ENCODE measurements at places on chromosomes 7 and 10.

GRCh38 chr7:27712217-27712616, 27.7 kb upstream of the TAX1BP1 start:
- DNase-seq = no peak

- DNase-seq = no peak
These were observed 280.4 kb downstream of the GLRX3 start for GRCh38 chr10:130416334-130417150.

GRCh38 chr7:104804696-104805095, 209.3 kb upstream of the KMT2E start:
- no peak for DNase-seq

DNA sequence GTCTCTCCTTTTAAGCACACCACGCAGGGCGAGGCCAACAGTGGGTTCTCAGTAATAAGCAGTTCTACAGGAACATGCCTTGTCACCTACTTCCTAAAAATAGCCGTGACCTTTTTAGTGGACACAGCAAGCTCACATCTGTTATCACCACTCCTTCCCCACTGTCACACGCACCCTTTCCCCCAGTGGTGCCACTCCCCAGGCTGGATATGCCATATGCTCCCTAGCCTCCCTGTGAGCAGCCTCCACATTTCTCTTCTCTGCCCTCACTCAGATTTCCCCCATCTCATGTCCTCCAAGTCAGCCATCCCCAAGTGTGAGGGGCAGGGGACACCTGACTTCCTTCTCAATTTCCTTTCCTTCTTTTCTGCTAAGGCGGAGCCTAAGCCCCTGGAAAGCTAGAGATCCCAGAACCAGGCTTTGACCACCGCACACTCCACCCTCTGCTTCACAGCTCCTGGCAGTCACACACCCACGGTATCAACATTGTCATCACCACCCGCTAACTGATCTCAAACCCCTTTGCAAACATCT, 3.7 kb downstream of the ANXA11 start:
- no peak for DNase-seq

DNA sequence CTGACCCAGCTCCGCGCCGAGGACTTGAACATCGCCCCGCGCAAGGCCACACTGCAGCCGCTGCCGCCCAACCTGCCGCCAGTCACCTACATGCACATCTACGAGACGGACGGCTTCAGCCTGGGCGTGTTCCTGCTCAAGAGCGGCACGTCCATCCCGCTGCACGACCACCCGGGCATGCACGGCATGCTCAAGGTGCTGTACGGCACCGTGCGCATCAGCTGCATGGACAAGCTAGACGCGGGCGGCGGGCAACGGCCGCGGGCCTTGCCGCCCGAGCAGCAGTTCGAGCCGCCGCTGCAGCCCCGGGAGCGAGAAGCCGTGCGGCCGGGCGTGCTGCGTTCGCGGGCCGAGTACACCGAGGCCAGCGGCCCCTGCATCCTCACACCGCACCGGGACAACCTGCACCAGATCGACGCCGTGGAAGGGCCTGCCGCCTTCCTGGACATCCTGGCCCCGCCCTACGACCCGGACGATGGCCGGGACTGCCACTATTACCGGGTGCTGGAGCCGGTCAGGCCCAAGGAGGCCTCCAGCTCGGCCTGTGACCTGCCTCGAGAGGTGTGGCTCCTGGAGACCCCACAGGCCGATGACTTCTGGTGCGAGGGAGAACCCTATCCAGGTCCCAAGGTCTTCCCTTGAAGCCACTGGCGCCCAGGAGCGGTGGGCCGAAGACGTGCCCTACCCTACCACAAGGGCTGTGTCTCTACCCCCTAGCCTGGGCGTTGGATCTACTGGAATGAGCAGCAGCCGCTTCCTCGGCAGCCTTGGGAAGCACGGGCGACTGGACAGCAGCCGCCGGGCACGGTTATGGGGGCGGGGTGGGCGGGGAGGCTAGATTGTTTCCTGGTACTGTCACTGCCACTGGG, 945 bp downstream of the ADO start:
- DNase-seq = no peak

GRCh38 chr10:84668186-84668763, 339.9 kb downstream of the CCSER2 start:
- DNase-seq = no peak

- DNase-seq = no peak
These were observed 122.1 kb downstream of the LRRN3 start for GRCh38 chr7:111212857-111213523.

DNA sequence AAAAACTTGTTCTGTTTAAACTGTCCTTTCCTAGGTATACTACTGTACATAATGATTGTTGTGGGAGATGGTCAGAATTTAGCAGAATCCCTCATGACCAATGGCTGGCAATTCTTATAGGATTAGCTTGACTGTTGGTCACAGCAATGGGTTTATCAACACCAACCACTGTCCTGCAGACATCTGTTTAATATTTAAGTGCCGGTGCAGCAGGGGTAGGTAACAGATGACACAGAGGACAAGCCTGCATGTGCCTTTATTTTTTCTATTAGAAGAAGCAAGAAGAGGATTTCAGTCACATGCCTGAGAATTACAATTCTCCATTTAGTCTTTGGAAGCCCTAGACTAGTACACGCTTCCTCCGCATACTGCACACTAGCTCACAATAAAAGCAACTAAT, 48.4 kb downstream of the CCDC6 start:
- no peak for DNase-seq

DNA sequence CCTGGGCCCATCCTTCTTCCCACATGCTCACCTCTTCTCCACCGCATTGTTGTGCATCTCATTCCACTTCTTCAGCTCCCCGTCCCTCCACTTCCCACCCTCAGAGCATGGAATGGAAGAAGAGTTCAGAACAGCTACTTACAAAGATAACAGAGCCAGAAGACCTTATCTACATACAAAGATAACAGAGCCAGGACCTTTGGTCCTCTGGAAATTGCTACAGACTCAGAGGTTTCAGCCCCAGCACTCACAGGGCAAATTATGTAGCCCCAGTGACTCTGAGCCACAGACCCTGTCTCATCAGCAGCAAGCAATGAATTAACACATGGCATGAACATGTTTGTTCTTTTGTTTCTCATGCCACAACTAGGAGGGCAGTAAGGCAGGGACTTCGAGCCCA, 28.7 kb upstream of the SLC29A3 start:
- no peak for DNase-seq

GRCh38 chr10:3107426-3107961, 40.1 kb downstream of the PFKP start:
- DNase-seq = no peak
